NCI-H1105 (cell line): ENCODE measurements at places on chromosomes 5 and 9.

DNA sequence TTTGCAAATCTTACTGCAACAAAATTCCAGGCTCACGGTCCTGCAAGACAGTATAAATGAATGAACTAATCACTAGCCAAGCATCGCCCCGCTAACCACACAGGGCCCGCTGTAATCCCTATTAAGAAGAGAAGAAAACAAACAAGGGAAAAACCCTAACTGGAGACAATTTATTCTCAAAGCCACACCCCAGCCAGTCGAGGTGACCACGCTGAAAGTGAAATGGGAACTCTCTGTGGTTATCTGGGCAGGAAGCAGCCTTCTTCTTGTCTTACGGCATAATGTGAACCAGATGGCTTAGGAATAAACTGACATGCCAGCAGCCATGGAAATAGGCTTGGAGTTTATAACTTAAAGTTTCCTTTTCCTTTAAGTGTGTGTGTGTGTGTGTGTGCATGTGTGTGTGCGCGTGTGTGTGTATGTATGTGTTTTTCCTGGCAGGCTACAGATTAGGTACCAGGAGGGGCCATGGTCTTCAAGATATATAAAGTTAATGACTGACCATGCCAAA lies 120.2 kb downstream of the SEMA6A start:
- DNase-seq = no peak

DNA sequence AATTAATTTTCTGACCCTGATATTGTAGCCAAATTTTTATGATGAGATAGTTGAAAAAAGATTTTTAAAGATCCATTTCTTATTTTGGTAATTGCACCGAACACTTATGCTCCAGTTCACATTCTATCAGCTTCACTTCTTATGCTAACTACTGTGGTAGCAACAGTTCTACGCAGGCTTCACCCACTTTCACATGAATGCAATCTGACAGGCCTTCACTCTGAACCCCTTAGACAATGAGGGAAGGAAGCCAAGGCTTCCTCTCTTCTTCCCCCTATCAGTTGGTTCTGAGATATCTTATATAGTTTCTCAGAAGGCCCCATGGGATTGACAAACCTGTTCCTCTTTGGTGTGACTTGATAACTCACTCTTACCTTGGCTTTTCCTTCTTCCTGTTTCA lies 185.8 kb downstream of the CETN3 start:
- no peak for DNase-seq

- no peak for DNase-seq
Measured at GRCh38 chr5:132239776-132240175, 12.1 kb upstream of the P4HA2 start.

DNA sequence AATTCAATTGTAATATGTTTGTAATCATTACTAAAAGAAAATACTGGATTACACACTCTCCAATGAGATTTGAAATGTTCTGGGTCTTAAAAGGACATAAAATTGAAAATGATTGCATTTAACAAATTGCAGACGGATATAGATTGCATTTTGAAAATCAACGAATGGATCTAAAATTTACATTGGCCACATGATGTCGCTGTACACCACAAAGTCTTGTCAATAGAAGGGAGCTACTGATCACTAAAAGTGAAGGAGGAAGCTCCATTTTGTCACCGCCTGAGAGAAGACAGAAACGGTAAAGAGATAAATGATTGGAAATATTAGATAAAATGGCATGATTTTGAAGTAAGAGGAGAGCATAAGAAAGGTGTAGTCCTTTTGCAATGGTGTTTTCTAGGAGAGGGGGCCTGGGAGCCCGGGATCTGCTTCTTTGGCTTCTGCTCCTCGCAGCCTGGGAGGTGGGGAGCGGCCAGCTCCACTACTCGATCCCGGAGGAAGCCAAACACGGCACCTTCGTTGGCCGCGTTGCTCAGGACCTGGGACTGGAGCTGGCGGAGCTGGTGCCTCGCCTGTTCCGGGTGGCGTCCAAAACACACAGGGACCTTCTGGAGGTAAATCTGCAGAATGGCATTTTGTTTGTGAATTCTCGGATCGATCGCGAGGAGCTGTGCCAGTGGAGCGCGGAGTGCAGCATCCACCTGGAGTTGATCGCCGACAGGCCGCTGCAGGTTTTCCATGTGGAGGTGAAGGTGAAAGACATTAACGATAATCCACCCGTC lies at the start of gene PCDHA1:
Gene PCDHA1, plus strand, starts transcription at position 236 of the 782 bp plus-strand sequence.
- DNase-seq = no peak

GRCh38 chr5:7742241-7742656 lies 108.7 kb downstream of the CFAP90 start:
- no peak for DNase-seq

DNA sequence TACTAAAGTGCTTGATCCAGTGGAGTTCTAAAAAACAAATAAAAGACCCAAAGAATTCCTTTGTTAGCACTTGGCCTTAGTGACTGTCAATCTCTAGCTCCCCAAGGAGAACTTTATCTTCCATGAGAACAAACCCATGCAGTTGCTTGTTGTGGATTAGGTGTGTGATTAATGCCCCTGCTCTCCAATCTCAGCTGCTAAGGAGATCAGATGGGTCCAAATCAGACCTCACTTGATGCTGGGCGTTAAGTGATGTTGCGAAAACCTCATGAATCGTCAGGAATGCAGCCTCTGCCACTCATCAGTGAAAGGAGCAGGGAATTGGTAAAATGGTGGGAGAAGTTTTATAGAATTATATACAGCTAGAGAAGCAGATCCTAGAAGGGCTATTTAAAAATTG lies 133.7 kb downstream of the DMAC1 start:
- DNase-seq = no peak

GRCh38 chr9:90805006-90805996 lies 3.7 kb downstream of the SYK start:
- peak; percentile 84 for DNase-seq

- no peak for DNase-seq
Measured at GRCh38 chr9:114893221-114894010, 37.0 kb downstream of the TNFSF8 start.

- no peak for DNase-seq
Measured at GRCh38 chr9:114370251-114370967, 17.4 kb downstream of the AKNA start.

- DNase-seq = no peak
Measured at GRCh38 chr9:100718717-100719116, 140.8 kb downstream of the CAVIN4 start.

DNA sequence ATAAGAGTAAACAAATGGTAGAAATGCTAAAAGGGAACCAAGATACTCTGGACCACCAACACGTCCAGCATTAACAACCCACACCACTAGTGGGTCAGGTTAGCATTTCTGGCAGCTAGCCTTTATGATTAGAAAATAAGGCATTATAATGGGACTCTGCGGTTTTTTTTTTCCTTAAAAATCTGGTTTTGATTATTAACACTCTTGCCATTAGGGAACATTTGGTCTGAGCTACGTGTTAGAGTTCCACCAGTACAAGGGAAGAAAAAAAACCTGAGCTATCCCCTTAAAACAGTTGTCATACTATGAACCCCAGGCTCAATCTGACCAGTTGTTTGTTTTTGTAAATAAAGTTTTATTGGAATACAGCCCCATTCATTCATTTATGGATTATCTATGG lies 110.4 kb downstream of the NTRK2 start:
- no peak for DNase-seq

DNA sequence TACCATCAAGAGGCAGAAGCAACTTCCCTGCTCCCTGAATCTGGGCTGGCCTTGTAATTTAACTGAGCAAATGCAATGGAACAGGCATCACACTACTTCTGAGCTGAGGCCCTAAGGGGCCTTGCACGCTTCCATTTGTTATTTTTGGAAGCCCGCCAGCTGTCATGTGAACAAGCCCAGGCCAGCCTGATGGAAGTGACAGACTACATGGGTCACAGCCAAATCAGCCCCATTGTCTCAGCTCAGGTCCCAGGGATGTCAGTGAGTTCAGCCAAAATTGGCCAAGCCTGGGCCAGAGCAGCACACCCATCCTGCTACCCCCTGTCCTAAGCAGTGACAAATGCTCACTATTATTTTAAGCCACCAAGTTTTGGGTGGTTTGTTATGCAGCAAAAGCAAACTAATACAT lies 72.8 kb downstream of the PRRT1B start:
- DNase-seq = peak; percentile 91

- DNase-seq = no peak
Measured at GRCh38 chr5:5042806-5043205, 97.3 kb upstream of the ADAMTS16 start.

DNA sequence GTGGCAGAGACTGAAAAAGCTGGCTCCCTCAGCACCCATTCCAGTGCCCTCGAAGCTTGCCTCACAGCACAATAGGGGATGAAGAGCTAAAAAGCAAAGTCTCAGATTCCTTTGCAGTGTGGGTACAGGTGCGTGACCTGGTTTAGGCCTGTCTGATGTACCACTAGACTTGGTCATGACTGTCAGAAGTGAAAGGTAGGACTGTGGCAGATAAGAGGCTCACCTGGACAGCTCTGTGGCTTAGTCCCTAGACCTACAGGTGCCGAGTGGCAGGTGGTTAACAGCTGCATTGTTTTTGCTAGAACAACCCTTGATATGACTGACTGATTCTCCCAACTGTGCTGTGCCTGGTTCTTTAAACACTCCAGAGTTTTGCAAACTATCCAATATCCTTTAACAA lies 14.7 kb upstream of the SFXN1 start:
- DNase-seq = peak; percentile 55

DNA sequence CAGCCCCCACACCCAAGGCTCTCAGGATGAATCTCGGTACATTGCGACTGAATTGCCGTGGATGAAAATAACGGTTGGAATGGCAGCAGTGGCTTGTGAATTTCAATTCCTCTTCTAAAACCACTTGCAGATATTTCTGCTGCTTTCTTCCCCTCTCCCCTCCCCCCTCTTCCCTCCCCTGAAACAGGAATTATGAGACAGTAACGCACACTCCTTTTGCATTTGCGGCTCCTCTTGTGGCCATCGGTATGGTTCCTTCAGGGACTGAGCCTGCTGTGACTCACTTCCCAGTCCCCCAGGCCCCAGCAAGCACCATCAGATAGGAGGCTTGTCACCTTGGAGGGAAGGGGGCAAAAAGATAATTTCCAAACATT lies 9.7 kb downstream of the DCANP1 start:
- no peak for DNase-seq

DNA sequence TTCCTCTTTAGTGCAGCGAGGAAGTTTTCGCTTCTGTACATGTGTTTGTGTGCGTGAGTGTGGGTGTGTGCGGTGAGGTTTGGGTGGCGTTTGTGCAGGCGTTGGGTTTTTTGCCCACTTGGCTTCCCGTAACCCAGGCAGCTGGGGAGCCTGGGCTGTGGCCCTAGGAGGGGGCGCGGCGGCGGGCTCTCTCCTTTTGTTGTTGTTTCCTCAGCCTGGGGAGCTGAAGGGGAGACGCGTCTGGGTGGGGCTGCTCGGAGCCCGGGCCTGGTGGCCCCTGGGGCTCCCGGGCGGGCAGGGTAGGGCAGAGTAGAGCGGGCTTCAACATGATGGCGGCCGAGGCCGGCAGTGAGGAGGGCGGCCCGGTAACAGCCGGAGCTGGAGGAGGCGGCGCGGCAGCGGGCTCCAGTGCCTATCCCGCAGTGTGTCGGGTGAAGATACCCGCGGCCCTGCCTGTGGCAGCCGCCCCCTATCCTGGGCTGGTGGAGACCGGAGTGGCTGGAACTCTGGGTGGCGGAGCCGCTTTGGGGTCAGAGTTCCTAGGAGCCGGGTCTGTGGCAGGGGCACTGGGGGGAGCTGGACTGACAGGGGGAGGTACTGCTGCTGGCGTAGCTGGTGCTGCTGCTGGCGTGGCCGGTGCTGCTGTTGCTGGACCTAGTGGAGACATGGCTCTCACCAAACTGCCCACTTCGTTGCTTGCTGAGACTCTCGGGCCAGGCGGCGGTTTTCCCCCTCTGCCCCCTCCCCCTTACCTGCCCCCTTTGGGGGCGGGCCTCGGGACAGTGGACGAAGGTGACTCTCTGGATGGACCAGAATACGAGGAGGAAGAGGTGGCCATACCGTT lies 665 bp downstream of the RASA1 start:
- no peak for DNase-seq

GRCh38 chr9:13569602-13570067 lies 290.1 kb upstream of the MPDZ start:
- DNase-seq = no peak

GRCh38 chr9:137312852-137313325 lies 10.8 kb upstream of the NRARP start:
- no peak for DNase-seq

GRCh38 chr5:107532169-107532878 lies 138.4 kb downstream of the EFNA5 start:
- DNase-seq = no peak

DNA sequence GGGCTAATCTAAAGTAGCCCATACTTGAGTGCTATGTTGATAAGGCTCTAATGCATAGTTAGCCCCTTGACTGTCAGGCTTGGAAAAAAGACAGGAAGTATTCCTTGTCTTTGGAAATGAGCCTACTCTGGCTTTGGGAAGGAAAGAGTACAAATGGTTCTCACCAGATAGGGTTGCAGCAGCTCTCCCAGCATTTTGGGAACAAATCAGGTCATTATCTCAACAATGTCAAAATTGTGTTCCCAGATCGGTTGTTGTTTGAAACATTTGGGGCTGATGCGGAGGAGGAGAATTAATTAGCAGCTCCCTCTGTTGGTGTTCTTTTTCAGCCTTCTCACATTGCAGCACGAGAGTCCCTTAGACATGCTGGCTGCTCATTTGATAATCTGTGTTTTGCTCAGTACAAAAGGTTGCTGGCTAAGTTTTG lies 294.7 kb upstream of the DMRT1 start:
- DNase-seq = peak; percentile 14

DNA sequence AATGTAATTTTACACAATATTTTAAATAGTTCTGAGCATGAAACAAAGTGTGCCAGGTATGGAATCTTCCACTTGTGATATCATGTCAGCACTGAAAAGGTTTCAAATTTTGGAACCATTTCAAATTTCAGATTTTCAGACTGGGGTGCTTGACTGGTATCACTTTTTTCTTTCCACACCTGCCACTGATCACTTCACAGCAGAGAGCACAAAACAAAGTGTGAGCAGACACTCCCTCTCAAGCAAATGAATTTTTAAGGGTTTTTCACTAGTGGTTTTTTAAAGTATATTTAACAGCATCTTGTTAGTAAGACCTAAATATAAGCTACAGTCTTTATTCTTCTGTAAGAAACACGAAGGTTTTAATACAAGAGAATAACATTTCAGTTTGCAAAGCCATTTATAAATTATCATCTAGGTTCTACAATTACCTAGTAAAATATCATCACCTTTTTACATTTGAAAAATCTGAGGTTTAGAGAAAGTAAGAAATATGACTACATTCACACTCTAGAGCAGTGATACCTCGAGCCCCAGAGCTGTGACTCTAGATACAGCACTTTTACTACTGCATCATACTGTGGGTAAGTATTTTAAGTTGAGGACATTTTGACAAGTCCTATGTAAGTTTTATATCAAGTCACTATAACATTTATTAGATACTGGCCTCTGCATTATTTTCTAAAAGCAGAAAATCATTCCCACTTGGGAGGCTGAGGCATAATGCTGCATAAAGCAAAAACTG lies 14.6 kb downstream of the GOLPH3 start:
- no peak for DNase-seq

DNA sequence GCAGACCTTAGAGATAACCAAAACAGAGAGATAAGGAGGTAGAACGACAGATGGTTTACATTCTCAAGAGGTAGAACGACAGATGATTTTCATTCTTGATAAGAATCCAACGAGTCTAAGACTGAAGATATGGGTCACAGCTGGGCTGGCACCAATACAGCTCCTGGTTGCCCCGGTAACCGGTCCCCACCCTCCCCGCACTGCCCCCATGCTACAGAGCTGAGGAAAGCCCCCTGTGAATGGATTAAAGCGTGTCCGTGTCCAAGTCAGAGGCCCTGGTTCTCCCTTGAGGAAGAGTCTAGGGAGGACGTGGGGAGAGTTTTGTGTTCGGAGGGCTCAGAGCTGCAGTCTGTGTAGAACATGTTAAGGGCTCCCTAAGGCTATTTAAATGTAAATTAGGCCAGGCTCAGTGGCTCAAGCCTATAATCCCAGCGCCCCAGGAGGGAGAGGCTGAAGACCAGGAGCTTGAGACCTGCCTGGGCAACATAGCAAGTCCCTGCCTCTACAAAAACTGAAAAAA lies 8.1 kb downstream of the IDNK start:
- DNase-seq = no peak
